Prostate gland (tissue), 2 donors: ENCODE measurements at places on chromosomes 1 and 21. TPM values are rescaled to one million over a fixed set of nuclear protein-coding genes. Genes with fewer than 3 reads are reported as not detected.

DNA sequence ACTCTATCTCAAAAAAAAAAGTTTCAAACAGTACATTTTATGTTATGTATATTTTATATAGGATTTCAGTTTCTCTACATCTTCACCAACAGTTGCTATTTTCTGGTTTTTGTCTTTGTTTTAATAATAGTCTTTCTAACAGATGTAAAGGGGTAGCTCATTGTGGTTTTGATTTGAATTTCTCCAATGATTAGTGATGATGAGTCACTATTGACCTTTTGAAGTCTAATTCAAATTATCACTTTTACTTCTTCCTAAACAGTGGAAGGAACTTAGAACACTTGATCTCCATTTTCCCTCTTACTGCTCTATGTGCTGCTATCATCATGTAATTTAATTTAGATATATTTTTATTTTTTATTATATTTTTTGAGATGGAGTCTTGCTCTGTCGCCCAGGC is 31.7 kb upstream of the SHCBP1L start:
- no peaks in the 10 kb centered on the region for H3K27me3 ChIP-seq
- H3K4me1 ChIP-seq: no peaks in the 10 kb centered on the region
- H3K27ac ChIP-seq: no peak overlapping the region
- no peaks in the 10 kb centered on the region for H3K36me3 ChIP-seq

DNA sequence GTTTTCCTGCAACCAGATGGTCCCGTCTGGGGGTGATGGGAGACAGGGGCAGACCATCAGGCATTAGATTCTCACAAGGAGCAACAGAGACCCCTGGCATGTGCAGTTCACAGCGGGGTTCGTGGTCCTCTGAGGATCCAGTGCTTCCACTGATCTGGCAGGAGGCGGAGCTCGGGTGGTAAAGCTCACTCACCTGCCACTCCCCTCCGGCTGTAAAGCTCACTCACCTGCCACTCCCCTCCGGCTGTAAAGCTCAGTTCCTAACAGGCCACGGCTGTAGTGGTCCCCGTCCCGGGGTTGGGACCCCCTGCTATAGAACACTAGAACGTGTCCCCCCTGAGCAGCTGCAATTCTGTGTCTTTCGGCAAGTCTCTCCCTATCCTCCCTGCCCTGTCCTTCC is 4.6 kb downstream of the KRTAP10-12 start:
- H3K27me3 ChIP-seq: peaks cover 20% of the 10 kb centered on the region
- no peaks in the 10 kb centered on the region for H3K4me1 ChIP-seq
- no peaks in the 10 kb centered on the region for H3K36me3 ChIP-seq
- no peak overlapping the region for H3K4me3 ChIP-seq
- no peak overlapping the region for H3K27ac ChIP-seq

- DNase-seq: no peak
- no peak overlapping the region for H3K4me3 ChIP-seq
- H3K4me1 ChIP-seq: no peaks in the 10 kb centered on the region
- H3K27me3 ChIP-seq: peaks cover 3% of the 10 kb centered on the region
- no peaks in the 10 kb centered on the region for H3K36me3 ChIP-seq
These were observed 46.4 kb downstream of the AJAP1 start for GRCh38 chr1:4700801-4701200.

ADGRL4 gene
- total RNA-seq: 5.8 TPM

HFM1 gene
- total RNA-seq: 4.8 TPM

DNA sequence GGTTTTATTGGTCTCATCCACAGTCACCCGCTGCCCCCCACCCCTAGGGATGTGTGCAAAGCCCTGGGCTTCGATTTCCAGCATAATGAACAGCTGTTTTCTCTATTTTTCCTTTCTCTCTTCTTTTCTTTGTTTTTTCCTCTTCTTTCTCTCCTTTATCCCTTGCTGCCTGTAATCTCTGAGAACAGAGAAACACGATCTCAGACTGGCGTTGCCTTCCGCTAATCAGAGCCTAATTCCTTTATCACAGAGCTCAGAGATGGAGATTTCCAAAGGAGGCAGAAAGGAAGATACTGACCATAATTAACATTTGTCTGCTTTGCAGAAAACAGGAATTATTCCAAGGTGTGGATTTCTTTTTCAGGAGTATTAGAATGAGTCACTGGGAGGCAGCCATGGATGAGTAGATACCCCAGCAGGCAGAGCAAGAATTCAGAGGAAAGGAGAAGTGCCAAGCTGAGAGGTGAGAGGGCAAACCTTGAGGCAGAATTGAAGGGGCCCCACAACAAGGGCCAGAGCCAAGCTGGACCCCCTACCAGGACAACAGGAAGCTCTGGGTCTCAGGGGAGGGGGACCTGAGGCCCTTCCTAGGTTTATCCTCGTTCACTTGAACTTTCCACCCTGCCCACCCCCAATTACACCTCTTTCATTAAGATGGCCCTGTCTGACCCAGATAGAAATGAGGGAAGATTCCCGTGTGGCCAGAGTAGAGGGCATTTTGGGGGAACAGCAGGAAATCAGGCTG is 33.3 kb downstream of the MATN1 start:
- no peak for DNase-seq
- no peaks in the 10 kb centered on the region for H3K27me3 ChIP-seq
- H3K27ac ChIP-seq: no peak overlapping the region
- H3K36me3 ChIP-seq: no peaks in the 10 kb centered on the region
